Stimulated activated CD8-positive, alpha-beta memory T cell treated with anti-CD3 and anti-CD28 coated beads, Interleukin-2, amount 100 ng/mL, for 48 hours (primary cell): ENCODE measurements at places on chromosomes 2 and 18.

DNA sequence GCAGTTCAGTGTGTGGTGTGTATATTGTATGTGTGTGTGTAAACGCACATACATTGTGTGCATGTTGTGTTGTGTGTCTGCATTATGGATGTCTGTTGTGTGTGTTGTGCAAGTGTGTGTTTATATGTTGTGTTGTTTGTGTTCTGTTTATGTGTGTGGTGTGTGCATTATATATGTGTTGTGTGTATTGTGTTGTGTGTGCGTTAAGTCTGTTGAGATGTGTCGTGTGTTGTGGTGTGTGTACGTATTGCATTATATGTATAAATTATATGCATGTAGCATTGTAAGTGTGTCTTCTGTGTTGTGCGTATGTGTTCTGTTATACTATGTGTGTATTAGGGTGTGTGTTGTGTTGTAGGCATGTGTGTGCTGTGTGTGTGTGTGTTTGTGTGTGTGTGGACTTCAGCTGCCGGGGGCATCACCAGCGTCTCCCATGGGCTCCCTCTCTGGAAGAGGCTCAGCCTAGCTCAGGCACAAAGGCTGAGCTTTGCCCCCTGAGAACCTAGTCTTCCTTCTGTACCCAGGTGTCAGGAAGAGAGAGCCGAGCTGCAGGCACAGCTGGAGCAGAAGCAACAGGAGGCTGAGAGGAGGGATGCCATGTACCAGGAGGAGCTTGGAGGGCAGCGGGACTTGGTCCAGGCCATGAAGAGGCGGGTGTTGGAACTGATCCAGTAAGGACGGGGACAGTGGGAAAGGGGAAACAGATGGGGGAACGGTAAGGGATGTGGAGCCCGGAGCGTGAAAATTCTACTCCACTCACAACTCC lies 13.7 kb downstream of the RUFY4 start:
- DNase-seq: no peak

DNA sequence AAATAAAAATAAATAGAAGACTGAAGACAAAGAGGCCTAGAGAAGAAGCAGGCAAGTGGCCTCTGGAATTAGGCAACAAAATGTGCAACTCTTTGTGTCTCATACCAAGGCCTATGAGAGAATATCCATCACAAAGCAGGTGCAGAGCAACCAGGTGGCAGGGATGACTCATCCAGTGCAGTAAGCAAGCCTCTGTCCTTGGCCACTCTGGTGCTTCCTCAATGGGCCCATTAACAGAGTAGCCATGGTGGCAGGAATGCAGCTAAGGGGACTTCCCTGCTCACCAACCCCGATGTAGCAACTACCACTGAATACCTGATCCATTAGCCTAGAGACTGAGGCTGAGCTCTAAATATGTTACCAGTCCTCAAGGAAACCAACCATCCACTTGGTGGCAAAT lies 11.0 kb upstream of the EPG5 start:
- no peak for DNase-seq

- no peak for DNase-seq
Measured at GRCh38 chr2:76197428-76197827, 486.7 kb upstream of the GCFC2 start.

GRCh38 chr18:51647346-51647745 lies 449.9 kb upstream of the MEX3C start:
- DNase-seq: no peak

DNA sequence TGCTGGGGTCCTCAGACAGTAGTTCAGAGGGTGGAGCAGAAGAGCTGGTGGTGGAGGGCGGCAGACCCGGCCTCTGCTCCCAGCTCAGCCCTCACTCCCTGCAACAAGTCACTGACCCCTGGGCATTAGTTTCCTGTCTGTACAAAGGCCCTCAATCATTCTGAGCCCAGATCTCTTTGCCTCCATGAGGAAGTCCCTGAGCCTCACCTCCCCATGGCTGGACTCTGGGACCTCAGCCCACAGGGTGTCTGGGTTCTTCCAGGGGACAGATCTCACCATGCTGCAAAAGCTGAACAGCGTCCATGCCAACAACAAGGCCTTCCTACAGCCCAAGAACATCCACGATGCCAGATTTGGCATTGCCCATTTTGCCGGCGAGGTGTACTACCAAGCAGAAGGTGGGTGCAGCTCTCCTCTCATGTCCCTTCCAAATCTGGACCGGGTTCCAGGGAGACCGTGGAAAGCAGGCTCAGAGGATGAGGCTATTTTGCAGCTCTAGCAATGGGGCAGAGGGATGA lies 49.1 kb downstream of the MYO7B start:
- no peak for DNase-seq

DNA sequence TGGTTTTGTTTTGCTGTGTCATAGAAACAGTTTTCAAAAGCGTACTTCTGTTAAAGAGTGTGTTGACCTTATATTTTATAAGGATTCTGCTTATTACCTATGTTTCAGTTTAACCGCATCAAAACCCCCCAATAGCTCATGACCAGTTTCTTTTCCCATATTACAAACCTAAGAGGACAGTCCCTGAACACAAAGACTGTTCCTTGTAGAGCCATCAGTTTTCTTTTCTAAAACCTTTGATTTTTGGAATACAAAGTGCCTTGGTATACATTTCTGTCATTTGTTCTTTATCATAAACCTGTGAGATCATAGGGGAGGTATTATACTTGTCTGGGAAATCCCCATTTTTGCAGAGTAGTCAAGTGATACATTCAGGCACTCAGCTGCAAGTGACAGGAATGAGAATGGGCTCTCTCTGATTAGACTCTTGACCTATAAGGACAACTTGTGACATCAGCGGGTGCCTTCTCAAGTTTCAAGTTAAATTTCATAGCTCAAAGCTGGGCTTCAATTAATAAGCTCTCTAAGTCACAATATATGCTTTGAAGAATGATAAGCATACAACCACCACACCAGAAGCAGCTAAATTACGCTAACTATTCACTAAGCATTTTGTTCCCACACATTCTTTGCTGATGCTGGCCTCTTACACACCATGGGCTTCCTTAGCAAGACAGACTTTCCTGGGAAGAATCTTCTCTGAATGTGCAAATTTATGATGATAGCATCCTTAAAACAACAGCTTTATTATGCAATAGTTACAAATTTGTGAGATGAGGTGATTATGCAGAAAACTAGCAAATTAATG lies 97.5 kb upstream of the CD302 start:
- DNase-seq: no peak

DNA sequence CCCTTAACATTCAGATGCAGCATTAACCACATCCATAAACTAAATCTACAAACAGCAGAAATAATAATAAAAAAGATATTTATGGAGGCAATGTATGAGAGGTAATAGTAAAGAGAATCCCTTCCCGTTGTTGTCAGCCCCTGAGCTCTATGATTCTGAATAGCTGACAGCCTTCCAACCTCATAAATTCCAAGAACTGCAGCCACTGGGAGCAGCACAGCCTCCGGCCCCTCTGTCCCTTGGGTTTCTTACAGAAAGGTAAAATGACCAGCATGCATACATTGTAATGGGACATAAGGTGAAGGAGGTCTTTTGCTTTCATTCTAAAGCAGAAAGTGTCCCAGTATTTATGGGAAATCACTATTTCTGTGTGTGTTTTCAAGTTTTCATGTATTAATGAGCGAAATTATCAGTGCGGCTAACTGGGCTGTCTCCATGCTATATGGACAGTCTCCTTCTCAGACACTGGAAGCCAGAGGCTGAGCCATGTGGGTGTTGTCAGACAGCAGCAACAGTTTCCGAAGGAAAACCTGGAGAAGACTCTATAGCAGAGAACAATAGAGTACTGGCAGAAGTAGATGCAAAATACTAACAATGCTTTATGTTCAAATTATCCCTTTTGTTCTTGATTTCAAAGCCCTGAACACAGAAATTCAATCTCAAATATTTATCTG lies 151.6 kb downstream of the LRRC30 start:
- DNase-seq: no peak

DNA sequence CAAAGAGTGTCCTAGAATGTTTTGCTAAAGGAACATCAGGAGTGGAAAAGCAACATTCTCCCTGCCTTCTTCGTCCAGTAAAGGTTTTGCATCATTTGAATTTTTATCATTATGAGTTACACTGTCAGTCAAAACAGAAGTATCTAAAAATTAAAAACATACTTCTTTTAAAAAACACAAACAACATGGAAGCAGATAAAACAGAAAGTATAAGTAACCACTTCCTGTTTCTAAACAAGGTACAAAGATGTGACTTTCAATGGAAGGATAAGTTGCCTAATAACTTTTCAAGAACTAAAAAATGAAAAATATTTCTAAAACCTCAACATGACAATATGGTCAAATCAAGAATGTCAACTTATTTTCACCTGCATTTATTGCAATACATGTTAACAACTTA lies 158.2 kb downstream of the STK39 start:
- no peak for DNase-seq

DNA sequence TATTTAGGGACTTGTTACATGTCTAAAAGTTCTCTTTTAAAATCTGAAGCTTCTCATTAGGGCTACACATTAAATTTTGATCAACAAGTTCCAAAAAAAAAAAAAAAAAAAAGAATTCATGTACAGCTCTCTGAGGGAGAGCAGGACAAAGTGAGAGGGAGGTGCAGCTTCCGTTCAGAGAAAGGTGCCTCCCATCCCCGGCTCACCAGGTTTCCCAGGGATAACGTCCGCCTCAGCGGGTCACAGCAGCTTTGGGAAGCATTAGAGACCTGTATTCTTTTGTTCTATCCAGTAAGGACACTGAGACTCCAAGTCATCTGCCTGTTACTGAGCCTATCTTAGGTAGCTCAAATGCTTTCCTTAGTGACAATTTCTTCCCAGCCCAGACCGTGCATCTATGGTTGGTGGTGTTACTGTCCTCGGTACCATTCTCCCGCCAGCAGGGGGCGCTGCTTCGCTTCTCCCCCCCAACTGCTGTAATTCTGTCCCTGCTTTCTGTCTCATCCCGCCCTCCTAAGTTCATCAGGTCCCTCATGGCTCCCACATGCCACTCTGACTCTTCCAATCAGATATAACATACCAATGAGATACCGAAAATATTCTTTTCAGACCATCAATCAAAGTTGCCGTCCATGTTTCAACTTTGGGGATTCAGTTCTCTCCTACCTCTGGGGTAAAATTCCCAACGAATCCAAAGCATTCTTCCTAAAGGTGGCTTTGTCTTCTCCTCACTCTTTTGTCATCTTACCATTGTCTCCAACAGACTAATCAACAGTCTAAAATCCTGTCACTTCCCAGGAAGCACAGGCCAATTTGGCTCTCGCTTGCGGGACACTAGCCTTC lies 466.5 kb downstream of the METTL4 start:
- peak; percentile 27 for DNase-seq

DNA sequence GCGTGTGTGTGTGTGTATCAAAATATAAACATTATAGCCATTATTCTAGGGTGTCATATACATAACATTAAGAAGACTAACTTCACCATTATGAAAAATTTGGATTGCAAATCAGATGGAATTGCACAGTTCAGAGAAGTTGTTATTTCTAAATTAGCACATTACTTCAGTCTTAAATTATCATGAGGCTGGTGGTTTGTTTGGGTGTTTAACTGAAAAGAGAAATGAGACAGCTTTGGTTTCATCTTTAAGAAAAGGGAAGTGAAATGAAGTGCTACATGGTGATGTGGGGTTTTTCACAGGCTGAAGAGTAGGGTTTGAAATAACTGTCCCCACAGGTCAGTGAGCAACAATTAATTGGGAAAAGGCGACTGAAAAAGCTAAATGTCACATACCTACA lies 161.2 kb upstream of the XIRP2 start:
- DNase-seq: no peak
